H4 (cell line): ENCODE measurements at places on chromosomes 7 and 10. TPM values are rescaled to one million over a fixed set of nuclear protein-coding genes. Genes with fewer than 3 reads are reported as not detected.

DNA sequence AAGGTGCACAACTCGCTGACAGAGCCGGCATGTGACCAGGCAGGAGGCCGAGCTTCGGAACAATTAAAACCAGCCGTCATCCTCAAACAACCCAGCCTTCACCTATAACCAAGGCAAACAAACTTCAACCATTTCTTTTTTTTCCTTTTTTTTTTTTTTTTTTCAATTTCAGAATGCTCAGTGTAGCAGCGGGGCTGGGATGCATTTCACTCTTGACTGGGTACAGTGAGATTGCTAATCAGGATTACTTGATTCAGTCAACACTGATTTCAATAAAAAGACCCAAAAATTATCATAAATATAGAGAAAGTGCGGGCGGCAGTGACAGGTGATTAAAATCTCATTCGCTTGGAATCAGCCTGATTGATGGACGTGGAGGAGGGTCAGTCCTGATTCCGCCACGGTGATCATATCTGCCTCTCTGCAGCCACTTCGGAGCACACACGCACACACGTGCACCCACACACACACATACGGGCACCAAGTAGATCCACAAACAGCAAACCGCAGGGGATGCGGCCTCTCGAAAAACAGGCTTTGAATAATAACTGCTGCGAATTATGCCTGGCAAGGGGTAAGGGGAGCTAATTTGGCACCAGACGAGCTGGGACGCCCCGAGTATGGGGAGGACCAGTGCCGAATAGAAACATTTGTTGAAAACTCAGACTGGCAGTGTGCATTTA is 31.2 kb downstream of the EBF3 start:
- DNase-seq, result no peak

GRCh38 chr10:16491933-16492332 is 29.7 kb downstream of the C1QL3 start:
- no peak for DNase-seq

GRCh38 chr7:32761451-32762205 is 129.9 kb downstream of the KBTBD2 start:
- no peak for DNase-seq

DNA sequence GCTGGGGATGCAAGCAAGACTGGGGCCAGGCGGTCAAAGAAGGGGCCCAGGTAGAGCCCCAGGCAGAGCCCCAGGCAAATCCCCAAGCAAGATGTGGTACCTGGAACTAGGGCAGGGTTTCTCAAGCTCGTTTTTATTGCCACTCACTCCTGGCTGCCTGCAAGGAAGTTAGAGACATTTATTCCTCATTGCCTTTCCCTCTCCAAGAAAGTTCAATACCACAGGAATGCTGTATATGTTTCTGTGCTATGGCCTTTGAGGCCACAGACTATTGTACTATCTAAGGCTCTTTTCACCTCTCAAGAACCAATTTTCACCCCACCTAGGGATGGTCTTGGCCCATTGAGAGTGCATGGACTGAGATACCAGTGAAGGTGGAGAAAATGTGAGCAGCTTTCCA is 71.3 kb downstream of the TACC2 start:
- DNase-seq, result peak; percentile 31

- peak; percentile 48 for DNase-seq
Observed at GRCh38 chr7:125934539-125934938, 1004.9 kb upstream of the POT1 start.

GRCh38 chr10:14009371-14010100 is 321.2 kb downstream of the FRMD4A start:
- peak; percentile 58 for DNase-seq

DNA sequence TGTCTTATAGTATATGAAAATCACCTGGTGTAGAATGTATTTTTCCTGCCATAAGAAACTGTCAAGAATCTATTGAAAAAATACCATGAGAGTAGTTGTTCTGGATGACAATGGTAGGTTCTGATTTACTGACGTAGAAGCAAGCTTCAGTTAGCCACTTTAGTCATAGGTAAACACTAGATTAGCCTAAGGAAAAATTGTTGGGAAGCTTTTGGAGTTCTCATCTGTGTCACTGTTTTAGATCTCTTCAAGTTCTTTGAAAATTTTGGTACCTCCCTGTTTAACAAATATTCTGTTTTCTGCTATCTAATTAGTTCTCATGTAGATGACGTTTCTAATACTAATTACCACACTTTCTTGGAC is 131.8 kb downstream of the ADK start:
- no peak for DNase-seq

DNA sequence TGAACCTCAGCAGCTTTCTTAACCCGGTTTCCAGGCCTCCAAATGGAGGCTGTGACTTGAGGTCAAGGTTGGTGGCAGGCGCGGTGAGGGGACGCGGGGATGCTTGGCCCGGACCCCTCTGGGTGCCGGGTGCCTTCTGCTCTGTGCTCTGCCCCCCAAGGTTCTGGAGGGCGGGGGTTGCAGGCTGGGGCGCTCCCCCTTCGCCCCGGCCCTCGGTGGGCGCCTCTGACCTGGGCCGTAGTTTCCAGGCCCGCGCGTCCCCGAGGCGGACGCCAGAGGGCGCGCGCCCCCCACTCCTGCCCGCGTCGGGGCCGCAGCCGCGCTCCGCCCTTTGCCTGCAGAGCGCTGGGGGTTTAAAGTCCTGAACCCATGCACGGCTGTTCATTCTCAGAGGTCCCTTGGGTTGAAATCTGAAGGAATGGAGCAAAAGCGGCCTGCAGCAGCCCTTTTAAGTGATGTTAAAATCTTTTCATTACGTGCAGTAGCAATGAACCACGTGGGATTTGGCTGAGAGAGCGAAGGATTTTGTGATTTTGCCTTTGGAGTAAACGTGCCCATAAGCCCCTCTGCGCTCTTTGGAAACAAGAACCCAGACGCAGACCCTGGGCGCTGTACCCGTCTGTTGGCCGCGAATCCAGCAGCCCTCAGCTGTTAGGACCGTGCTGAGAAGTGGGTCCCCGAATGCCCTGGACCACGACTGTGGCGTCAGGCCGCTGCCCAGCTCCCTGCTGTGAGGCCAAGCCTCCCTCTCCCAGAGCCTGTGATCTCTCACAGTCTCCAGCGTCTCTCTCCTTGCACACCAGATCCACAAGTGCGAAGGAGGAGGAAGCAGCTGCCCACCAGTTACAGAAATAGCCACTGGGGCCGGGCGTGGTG is 135.0 kb downstream of the ACTR3B start:
- DNase-seq, result no peak

GRCh38 chr10:79239275-79239779 is 107.9 kb upstream of the PPIF start:
- no peak for DNase-seq

DNA sequence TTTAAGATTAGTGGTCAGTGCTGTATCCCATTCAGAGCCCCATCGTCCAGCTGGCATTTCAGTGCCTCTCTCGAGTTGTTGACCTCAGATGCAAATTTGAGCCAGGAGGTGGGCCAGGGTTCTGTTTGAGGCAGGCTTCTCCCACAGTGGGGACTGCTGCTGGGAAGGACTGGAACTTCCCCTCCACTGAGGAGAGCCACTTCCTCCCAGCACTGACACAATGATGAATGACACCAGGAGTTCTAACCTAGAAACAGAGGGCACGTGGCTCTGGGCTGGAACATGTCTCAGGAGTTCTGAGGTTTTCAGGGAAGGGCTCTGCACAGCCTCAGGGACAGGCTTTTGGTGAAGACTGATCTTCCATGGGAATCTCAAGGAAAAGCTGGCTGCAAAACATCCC is 18.3 kb upstream of the BTBD16 start:
- DNase-seq, result no peak

- no peak for DNase-seq
Observed at GRCh38 chr7:39249635-39250152, 272.0 kb downstream of the POU6F2 start.

DNA sequence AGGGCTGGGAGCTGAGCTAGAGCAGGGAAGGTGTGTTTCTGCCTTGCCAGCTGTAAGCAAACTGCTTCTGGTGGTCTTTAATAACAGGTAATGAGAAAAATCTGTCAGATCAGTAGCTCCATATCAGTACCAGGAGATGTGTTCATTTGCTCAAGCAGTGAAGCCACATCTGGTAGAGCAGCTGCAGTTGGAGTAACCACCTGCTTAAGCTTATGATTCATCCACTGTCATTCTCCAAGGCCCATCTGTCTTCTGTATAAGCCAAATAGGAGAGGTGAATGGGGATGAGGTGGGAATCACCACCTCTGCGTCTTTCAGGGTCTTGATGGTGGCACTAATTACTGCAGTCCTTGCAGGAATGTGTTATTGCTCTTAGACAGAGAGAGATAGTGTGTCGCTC is 18.4 kb upstream of the COBL start:
- no peak for DNase-seq

TNRC18 gene
- 16.3 and 33.1 TPM in 2 replicates for total RNA-seq

GRM3 gene
- not detected in 2 replicates for total RNA-seq

ABCC2 gene
- 2.1 and 4.0 TPM in 2 replicates for total RNA-seq
